ENCODE measurements at places on chromosomes 6 and 20.
A peak's percentile ranks its signal among the peaks of the same experiment; 100 is the strongest.

DNA sequence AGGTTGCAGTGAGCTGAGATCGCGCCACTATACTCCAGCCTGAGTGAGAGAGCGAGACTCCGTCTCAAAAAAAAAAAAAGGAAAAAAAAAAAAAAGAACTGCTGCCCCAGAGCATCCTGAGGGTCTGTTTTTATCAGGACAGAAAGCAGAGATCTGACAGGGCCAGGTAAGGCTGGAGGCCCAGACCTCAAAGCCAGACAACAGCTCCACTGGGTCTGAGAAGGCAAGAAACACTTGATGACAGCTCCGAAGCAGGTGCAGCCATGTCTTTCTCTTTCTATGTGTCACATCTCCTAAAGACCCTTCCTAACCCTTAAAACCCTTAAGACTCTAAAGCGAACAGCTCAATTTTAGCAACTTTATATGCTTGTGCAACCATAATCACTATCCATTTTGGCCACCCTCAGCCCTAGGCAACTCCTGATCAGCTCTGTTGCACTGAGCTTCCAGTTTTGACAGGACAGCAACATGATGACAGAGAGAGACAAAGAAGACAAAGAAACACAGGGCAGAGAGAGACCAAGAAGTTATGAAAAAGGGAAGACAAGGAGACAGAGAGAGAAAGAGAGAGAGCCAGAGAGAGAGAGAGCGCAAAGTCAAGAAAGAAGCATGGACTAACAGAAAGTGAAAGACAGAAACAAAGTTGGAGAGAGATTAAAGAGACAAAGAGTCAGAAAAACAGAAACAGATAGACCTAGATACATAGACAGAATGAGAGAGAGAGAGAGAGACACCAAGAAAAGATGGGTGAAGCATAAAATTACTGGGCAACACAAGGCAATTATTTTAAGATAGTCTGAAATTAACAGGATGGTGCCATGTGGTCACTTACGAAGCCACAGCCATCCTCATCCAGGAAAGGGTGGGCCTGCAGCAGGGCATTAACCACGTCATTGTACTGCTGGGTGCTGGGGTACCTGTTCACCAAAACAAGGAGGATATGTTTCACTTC, 39.2 kb downstream of the SAMD3 start:
- DNase-seq: peak; percentile 39

DNA sequence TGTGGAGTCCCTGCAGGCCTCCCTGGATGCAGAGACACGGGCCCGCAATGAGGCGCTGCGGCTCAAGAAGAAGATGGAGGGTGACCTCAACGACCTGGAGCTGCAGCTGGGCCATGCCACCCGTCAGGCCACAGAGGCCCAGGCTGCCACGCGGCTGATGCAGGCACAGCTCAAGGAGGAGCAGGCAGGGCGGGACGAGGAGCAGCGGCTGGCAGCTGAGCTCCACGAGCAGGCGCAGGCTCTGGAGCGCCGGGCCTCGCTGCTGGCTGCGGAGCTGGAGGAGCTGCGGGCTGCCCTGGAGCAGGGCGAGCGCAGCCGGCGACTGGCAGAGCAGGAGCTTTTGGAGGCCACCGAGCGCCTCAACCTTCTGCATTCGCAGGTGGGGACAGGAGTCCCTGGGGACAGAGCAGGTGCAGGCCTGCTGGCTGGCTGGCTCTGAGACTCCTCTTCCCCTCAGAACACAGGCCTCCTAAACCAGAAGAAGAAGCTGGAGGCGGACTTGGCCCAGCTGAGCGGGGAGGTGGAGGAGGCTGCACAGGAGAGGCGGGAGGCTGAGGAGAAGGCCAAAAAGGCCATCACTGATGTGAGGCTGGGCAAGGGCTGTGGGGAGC, 44.7 kb downstream of the MYH7B start:
- no peak for DNase-seq

- no peak for DNase-seq
Observed at GRCh38 chr6:40293460-40294185, 293.5 kb downstream of the LRFN2 start.

DNA sequence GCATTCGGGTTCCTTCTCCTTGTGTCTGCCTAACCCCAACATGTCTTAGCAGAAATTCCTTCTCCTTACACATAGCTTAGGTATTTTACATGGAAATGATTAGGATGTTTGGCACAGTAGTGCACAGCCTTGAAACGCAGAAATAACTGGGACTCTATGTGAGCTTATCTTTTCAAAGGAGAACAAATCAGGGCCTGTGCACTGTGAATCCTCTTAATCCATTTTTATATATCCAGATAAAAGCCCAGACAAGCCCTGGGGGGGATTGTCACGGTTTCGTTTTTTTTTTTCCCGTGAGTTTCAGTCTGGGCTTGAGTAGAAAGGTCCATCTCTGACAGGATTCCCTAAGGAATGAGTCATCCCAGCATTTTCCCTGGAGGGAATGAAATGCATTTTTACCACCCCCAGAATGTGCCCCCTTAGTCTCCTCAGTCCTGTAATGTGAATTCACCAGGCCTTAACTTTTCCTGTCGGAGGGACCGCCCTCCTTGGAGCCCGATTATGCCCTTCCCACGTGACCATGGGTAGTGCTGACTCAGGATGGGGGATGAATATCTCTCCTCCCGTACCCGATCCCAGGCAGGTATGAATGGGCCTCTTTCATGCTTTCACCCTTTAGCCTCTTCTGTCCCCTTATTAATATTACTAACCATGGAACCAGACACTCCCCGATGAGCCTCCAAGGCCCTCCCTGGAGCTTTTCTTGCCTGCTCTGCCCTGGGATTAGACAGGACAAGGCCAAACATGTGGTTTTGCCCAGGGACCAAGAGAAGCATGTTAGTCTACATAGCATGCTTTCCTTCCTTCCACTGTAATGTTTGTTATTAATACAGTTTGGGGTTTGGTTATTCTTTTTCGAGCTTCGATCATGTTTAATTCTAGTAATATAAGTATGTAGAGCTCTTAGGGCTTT, 23.9 kb upstream of the NAA20 start:
- DNase-seq: no peak

DNA sequence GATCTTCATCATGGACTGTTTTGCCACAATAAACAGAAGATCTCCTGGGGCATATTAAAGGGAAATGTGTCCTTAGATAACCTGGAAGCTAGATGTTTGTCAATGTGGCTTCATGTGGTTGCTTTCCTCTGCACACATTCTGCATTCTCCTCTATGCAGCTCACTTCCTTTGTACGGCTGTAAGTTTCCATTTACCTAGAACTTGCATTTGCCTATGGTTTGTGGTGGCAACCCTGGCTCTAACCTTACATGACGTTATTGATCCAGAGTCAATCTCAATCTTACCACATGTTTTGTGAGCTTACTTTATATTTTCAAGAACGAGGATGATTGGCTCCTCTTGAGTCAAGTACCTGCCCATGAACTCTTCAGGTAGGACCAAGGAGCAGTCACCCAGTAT, 863.1 kb downstream of the MAFB start:
- DNase-seq: no peak

- peak; percentile 32 for DNase-seq
Observed at GRCh38 chr20:25081065-25081729, 744 bp downstream of the VSX1 start.

- no peak for DNase-seq
Observed at GRCh38 chr6:1593958-1594314, 15.8 kb upstream of the FOXC1 start.

- DNase-seq: no peak
Observed at GRCh38 chr6:130843575-130844320, 16.5 kb downstream of the SMLR1 start.

- DNase-seq: no peak
Observed at GRCh38 chr20:59613861-59614260, 9.5 kb downstream of the PHACTR3 start.

DNA sequence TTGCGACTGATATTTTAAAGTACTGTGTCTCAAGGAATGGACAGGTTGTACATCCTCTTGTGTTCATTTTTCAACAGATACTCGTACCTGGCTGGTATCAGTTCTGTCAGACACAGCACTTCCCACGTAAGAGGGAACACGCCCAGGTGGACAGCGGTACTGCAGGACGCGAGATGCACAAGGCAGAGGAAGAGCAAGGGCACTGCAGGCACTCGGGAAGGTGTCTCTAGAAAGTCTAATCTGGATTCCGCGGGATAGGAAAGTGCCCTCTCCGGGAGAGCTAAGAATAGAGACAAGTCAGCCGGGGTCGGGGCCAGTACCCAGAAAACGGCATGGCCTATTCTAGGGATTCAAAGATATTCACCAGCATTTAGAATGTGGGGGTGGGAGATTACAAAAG, 94.2 kb upstream of the MBOAT1 start:
- no peak for DNase-seq

- DNase-seq: no peak
Observed at GRCh38 chr6:130696806-130697205, 130.4 kb upstream of the SMLR1 start.

DNA sequence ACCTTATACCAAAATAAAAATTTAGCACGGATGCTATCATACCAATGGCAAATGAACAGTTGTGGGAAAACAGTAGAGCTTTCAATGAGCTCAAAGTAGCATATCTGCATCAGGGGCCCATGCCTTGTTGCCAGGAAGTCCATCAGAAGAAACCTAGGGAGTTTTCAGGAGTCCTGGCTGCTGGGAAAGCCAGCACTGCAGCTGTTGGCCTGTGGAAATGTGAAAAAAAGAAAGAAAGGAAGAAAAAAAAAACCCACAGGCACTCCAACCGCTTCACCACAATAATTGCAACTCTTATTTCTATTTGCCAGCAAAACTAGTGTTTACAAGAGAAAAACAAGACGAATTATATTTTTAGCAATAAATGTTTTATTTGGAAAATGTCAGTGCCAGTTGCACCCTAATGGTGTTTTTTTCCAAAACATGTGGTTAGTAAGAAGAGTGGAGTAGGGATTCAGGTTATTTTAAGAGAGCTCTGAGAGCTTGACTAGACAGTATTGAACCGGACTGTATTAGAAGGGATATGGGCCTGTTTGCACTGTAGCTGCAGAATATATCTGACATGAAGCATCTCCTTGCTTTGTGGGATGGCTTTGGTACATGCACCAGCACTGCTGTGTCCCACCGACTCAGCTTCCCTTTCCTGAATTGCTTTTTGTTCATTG, 137.3 kb downstream of the CCDC170 start:
- DNase-seq: no peak

- DNase-seq: no peak
Observed at GRCh38 chr20:47125508-47125757, 230.8 kb downstream of the EYA2 start.

- DNase-seq: no peak
Observed at GRCh38 chr6:16681260-16681873, 79.9 kb downstream of the ATXN1 start.

GRCh38 chr6:139117734-139118133, 17.1 kb upstream of the HECA start:
- DNase-seq: no peak

DNA sequence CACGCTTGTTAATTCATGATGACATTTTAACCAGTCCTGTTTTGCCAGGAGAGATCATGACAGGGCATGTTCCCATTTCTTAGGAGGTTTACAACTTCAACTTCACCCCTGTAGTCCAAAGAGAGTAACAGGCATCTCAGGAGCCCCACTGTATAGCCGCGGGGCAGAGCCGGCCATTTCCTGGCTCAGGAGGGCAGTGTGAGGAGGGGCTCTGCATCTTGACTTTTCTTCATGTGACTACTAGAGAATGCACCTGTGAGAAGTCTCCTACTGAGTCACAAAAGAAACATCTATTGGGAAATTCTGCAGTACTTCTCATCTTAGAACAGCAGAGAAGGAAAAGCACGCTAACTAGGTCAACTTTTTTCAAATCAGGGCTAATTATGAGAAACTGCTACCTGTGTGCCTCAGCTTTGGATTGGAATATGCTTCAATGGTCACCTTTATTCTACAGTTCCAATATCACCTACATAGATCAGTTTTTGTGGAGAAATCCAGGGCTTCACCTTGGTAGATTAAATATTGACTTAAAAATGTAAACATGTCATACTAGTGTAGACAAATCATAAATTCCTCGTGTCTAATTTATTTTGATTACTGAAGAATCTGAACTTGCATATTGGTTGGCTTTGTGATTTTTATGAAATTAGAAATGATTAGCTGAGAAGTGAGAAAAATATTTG, 28.6 kb upstream of the SIM1 start:
- no peak for DNase-seq

- no peak for DNase-seq
Observed at GRCh38 chr6:88855541-88856147, 107.8 kb downstream of the RNGTT start.

DNA sequence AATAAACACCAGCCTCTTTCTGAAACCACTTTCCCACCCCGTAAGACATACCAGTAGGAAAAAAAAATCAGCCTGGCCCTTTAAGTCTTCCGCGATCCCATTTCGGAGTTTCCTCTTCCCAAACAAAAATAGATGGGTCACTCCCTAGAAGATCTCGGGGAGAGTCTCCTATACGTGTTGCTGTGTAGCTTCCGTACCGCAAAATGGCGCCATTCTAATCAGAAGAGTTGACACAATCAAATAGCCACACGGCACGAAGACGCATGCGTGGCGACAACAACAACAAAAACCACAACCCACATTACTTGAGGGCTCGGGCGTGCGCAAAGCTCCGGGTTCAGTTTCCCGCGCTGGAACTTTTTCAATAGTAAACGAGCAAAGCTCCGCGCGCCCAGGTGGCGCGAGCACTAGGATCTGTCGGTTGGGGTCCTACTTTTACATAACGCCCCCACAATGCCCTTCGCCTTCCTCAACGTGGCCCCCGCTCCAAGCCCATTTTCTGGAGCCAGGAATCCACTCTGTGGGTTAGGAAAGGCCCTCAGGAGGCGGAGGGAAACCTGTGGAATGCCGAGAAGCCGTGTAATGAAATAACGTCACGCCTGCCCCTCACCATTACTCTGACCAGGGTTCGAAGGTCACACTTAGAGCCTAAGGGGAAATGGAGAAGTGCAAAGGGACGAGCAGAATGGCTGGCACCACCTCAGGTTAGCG, at the start of gene GPANK1:
Gene GPANK1, minus strand, starts transcription at position 208 of the 711 bp plus-strand sequence. CDS start 519 bp downstream, outside the sequence.
- peak; percentile 94 for DNase-seq

DNA sequence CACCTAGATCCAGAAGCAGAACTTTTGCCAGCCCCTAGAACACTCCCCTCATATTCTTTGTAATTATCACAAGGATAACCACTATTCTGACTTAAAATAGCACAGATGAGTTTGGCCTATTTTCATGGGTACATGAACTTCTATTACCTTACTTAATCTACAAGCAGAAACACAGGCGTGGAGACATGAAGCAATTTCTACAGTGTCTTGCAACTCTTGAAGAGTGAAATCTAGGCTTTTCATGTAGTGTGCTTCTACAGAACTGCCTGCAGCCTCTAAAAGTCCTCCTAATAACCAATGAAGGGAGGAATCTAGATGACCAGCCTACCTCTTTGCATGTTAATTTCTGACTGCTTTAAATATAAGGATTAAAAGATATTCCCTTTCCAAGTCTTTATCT, 82.7 kb downstream of the EPM2A start:
- DNase-seq: no peak

GRCh38 chr6:38507173-38507572, 132.6 kb downstream of the BTBD9 start:
- no peak for DNase-seq

GRCh38 chr6:120918137-120918536, 416.1 kb downstream of the TBC1D32 start:
- DNase-seq: no peak
